GM12878 (cell line): ENCODE measurements at places on chromosomes 1 and 21.

DNA sequence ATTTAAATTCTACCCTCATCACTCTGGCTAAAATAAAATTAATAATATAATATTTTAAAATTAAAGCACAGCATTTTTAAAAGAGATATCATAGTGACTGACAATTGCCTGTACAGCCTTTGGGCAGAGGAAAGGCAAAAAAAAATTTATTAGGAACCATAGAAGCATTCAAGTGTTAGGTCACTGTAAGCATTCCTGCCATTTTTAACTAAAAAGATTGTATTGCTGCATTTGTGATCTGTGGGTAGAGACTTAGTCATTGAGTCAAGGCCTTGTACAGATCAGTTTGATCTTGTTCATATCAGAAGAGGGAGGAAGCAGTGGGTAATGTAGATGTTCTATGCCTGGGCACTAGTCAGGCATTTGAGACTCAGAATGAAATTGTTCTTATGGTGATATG, 109.9 kb downstream of the LYPLAL1 start:
- DNase-seq: no peak

DNA sequence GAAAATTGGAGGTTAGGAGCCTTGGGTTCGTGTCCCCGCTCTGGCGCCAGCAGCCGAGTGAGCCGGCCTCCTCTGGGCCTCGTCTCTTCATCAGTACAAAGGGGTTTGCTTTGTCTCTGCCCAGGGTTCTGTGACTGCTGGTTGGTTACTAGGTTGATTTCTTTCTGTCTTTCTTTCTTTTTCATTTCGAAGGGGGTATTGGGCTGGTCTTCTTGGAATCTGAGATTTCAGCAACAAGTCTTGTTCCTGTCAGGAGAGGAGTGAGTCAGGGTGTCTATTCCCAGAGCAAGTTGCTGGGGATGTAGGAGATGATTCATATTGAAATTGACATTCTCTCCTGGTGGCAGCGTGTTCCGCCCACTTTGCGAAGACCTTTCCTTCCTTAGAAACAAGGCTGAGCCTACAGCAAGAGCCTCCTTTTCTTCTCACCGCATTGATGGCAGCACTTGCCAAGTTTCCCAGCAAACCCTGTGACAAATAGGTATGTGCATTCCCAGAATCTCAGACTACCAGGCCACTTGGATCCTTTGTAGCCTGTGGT, 79.2 kb downstream of the MAN1C1 start:
- no peak for DNase-seq

DNA sequence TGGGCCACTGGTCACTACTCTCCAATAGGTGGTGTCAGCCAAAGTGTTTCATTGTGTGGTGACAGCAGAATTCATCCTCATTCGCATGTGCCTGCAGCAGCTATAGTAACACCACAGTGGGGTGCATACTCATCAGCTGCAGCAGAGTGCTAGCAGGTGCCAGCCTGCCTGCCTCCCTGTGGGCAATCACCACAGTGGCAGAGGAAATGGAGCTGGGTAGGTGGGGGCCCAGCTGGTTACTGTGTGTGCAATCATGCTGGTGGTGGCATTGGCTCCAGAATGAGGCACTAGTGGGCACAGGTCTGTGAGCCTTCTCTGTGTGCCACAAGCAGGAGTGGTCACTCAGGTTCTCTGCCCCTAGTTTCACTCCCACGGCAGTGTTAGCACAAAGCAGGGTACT, 579.2 kb downstream of the PTPRC start:
- DNase-seq: no peak

DNA sequence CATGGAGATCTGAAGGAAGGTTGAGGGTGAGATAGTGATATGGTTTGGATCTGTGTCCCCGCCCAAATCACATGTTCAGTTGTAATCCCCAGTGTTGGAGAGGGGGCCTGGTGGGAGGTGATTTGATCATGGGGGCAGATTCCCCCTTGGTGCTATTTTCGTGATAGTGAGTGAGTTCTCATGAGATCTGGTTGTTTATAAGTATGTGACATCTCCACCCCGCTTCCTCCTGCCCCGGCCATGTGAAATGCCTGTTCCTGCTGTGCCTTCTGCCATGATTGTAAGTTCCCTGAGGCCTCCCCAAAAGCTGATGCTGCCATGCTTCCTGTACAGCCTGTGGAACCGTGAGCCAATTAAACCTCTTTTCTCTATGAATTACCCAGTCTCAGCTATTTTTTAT, 451.9 kb upstream of the VAMP3 start:
- DNase-seq: no peak

DNA sequence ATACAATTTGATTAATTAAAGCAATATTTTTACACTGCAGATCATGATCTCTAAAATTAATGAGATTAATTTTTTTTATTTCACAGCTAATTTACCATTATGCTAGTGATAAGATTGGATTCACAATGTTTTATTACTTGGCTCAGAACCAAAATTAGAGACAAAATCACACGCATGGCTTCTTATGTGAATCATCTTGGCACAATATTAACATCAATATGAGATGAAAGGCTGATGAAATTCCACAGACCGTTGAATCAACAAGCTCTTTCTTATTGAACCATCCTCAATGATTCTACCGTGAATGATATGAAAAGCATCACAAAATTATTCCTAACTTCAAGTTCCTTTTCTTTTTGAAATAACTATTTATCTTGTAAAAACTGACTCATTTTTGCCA, 544.9 kb downstream of the KCNT2 start:
- DNase-seq: no peak

DNA sequence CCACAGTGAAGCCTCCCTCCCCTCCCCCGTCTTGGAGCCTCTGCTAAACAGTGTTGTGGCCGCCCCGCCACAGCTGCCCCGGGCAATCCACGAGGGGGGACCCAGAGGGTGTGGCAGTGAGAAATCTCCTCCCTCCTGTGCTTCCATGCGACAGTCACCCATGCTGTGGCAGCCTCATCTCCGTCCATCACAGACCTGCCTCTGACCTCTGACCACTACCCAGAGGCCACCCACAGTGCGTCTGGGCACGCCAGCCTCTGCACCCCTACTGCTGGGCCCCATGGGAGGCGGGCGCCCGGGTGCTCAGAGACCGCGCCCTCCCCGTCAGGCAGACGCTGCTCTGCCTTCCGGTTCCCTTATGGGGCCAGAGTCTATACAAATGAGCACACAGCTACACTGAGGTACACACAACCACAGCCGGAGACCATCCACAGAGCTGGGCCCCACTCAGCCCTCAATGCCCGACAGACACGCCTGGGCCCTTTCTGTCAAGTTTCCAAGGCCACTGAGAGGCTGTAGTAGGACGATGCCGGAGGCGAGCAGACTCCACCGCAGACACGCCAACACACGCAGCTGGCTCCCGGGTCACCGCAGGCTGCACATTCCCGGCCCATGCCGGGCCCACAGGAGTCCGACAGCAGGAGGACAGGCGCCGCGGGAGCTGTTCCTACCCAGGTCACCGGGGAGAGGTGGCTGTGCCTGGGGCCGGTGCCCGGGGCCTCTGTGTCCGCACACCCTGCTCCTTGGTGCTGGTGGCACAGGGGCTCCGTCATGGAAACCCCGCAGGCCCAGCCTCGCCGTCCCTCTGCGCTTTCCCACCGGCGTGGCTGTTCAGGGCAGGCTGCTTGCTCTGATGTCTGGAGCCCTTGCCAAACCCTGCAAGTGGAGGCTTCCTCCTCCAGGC, 23.9 kb upstream of the TMEM52 start:
- no peak for DNase-seq

- DNase-seq: no peak
Observed at GRCh38 chr1:113605146-113605545, 154.1 kb downstream of the PHTF1 start.

- no peak for DNase-seq
Observed at GRCh38 chr1:68917456-68917855, 420.6 kb upstream of the DEPDC1 start.

DNA sequence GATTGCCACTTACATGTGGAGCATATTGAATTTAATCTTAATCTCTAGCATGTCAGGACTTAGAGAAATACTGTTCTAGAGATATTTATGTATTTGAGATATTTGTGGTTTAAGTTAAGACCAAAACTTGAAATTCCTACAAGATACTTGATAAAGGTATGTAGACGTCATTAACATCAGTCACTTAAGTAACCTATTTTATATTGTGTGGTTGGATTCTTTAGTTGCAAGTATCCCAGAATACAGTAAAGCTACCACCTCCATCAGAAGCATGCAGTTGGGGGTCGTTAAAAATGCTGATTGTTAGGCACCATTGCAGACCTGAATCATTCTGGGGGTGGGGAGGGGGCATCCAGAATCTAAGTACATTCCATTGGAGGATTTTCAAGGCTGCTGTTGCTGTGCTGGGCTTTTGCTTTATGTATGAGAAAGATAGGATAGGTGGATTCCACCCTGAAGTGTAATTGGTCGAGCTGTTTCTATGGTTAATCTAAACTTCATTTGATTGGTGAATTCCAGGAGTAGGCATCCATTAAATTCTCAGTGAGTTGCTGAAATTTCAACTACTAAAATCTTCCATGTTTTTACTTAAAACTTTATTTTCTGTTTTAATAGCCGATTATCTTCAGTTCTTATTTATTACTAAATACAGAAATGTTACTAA, 4.0 kb downstream of the H3-3A start:
- no peak for DNase-seq

DNA sequence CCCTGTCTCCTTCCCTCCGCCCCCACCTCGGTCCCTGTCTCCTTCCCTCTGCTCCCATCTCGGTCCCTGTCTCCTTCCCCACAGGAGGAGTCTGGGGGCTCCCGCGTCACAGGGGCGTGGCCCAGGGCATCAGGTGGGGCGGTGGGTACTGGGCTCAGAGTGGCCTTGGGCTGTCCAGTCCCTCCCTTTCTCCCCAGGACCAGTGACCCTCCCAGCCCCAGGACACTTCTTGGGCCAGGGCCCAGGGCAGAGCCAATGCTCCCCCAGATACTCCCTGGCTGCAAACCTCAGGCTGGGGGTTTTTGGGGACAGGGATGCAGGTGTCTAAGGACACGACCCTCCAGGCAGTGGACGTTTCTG, 6.8 kb upstream of the RNF223 start:
- DNase-seq: no peak
